HFF-Myc (cell line): ENCODE measurements at places on chromosomes 11 and 22.

- no peak for DNase-seq
Measured at GRCh38 chr22:47144076-47144765, 381.8 kb downstream of the TBC1D22A start.

DNA sequence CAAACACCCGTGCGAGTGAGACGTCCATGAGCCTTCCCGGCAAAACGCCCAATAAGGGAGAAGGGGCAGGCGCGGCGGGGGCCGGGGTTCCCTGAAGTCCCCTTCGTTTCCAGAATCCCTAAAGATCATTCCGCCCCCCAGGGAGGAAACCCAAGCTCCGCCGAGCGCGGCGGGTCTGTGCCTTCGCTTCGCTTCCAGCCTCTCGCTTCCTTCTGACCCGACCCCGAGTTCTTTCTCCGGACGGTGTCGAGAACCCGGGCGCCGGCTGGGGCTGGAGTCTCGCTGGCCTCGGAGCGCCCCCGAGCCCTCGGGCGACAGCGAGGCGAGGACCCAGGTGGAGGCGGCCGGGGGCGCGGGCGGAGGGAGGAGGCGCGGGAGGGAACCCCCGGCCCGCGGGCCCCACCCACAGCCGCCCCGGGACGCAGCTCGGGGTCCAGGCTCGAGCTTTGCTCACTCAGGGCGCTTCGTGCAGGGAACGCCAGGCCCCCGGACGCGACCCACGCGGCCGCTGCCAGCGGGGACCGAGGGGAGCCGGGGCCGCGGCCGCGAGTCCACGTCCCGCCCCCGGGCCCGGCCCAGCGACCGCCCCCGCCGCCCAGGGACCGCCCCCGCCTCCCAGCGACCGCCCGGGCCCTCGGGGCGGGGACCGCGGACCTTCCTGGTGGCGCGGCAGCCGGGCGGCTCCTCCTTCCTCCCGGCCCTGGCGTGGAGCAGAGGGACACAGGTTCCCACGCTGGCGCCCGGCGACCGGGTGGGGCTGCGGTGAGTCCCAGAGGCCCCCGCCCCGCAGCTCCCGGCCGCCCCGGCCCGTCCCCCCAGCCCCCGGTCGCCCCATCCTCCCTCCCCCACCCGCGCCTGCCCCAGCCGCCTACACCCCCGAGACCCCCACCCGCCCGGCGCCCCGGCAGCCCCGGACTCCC lies at the start of gene PGGHG:
Gene PGGHG (plus strand): TSS at position 649 of the 920 bp plus-strand sequence. CDS start 691 bp downstream, outside the sequence.
- no peak for DNase-seq

GRCh38 chr11:134380785-134381184 lies 31.3 kb downstream of the B3GAT1 start:
- DNase-seq: no peak

GRCh38 chr22:30574095-30574981 lies at the start of gene GAL3ST1:
Gene GAL3ST1 (minus strand): TSS chr22:30574665. CDS start chr22:30557392, 17,273 bp downstream.
- no peak for DNase-seq

GRCh38 chr22:42931421-42932196 lies 74.5 kb upstream of the ARFGAP3 start:
- no peak for DNase-seq

GRCh38 chr11:70495351-70496310 lies 97.3 kb downstream of the CTTN start:
- DNase-seq: no peak

DNA sequence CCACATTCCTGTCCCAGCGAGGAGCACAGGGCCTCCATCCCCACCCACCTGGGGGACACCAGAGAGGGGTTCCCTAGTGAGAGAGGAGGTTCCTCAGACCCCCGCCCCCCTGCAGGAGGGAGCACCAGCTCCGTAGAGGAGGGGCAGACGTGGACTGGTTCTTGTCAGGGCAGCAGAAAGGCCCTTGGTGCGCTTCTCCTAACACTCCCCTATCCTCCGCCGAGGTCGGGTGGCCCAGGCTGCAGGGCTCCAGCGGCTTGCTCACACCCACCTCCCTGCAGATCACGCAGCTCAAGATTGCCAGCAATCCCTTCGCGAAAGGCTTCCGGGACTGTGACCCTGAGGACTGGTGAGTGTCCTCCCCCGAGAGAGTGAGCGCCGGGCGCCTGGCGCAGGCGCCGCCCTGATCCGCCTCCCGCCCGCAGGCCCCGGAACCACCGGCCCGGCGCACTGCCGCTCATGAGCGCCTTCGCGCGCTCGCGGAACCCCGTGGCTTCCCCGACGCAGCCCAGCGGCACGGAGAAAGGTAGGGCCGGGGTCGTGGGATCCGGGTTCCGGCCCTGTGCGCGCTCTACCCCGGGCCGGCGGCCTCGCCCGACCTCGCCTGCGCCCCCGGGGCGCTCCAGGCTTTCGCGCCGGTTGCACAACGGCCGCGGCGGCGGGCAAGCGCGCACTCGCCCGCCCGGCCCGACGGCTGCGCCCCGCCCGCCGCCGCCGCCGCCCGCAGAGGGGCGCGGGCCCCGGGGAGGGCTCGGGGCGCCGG lies 5.1 kb downstream of the TBX1 start:
- DNase-seq: no peak

- DNase-seq: no peak
Measured at GRCh38 chr11:76684516-76684915, 14.0 kb upstream of the LRRC32 start.

DNA sequence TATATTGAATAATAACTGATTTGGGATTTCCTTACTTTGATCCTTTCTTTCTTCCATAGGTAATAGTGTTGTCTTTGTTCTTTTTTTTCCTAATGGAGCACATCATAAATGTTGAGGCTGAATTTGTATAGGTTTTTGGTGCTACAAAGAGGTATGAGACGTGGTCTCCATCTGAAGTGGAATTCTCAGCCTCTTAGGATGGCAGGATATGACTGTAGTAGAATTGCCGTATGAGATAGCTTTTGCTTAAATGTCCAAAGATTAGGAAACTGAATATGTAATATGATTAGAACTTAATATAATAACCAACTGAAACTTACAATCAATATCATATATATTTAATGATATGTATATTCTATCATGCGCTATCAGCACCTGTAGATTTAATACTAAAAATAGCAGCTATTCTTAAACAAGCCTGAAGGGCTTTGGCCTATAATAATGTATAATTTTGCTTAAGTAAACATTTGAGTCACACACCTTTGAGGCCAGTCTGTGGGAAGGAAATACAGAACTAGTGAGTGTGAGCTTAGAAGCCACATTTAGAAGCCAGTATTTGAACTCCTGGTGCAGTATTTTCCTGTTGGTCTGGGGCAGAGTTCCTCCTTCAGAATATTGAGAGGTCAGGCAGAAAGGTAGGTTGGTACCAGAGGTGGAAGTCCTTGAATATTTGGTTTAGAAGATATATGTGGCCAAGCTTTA lies 62.6 kb downstream of the SWAP70 start:
- DNase-seq: no peak

DNA sequence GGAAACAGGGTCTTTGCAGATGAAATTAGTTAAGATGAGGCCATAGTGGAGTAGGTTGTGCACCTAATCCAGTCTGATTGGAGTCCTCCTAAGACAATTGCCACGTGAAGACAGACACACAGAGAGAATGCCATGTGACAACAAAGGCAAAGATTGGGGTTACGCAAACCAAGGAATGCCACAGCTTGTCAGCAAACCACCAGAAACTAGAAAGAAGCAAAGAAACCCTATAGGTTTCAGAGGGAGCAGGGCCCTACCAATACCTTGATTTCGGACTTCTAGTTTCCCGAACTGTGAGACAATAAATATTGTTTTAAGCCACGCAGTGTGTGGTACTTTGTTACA lies 8.2 kb upstream of the LAYN start:
- DNase-seq: no peak

DNA sequence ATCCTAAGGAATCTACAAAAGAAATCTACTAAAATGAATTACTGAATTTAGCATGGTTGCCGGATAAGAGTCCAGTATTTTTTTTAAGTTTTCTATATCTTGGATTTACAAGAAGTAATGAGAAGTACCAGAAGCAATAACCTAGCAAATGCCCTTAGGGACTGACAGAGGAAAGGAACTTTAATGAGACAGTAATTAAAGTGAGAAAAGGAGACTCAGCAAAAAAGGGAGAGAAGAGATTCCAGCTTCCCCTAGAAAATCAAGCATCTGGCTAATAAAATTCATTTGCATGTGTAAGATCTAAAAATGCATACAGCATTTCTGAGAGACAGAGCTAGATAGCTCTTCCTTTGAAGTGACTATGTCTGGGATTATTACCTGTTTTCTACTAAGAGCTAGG lies 39.1 kb downstream of the IZUMO1R start:
- no peak for DNase-seq

DNA sequence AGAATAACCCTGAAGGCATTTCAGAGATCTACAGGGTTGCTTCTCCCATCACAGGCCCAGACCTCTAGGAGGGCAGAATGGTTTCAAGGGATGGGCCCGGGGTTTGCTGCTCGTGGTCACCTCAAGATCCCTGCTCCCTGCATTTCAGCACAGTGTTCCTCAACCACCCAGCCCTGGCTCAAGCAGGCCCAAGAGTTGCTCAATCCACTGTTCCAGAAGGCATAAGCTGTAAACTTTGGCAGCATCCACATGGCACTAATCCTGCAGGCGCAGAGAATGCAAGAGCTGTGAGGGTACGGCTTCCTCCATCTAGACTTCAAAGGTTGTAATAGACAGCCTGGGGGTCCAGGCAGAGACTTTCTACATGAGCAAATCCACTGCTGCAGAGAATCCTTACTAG lies 225.0 kb upstream of the UBASH3B start:
- no peak for DNase-seq

DNA sequence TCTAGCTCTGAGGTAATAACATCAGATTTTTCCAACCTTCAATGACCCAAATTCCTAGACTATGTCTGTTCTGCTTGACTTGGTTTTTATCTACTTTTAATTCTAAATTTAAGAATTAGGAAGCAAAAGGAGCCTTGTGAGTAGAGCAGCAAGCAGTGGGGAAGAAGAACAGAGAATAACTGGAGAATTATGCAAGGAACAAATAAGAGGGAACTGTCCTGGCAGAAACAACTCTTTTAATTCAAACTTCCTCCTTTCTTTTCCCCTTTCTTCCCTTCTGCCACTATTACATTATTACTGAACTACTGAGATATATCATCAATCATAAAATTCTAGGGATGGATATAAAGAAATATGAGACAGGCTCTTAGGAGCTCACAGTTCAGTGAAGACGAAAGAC lies 276.1 kb downstream of the SBF2 start:
- no peak for DNase-seq

GRCh38 chr11:44113572-44113971 lies 18.1 kb downstream of the EXT2 start:
- DNase-seq: no peak

- no peak for DNase-seq
Measured at GRCh38 chr11:121644187-121644512, 191.4 kb upstream of the SORL1-AS1 start.

DNA sequence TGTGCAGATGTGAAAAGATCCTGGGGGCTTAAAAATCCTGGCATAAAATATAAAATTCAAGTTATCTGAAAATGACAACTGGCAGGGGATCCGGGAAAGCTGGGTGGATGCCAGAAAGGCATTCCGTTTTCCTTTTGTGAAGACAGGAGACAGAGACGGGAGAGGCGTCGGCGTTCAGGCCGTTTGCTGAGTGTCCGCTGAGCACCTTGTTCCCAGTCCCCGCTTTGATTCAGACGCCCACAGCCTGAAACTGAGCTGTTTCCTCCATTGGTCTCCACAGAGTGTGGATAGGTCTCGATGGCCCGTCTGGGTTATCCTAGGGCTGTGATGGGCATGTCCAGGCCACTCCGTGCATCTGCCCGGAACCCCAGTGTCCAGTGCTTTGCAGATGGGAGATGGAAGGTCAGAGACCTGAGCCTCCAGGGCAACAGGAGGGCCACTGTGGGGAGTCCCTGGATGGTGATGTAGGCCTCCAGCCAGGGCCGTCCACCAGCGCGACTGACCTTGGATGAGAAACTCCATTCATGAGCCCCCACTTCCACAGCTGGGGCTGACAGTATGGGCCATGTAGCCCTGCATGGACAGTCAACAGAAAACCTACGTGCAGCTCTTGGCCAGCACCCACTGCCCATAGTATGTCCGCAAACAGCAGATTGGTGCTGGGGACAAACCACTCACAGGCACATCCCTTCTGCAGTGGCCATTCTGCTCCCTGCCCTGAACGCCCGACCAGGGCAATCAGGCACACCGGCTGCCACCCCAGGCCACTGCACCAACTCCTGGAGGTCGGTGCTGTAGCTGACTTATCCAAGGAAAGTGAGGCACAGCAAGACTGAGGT lies 11.6 kb downstream of the MRGPRF start:
- no peak for DNase-seq

DNA sequence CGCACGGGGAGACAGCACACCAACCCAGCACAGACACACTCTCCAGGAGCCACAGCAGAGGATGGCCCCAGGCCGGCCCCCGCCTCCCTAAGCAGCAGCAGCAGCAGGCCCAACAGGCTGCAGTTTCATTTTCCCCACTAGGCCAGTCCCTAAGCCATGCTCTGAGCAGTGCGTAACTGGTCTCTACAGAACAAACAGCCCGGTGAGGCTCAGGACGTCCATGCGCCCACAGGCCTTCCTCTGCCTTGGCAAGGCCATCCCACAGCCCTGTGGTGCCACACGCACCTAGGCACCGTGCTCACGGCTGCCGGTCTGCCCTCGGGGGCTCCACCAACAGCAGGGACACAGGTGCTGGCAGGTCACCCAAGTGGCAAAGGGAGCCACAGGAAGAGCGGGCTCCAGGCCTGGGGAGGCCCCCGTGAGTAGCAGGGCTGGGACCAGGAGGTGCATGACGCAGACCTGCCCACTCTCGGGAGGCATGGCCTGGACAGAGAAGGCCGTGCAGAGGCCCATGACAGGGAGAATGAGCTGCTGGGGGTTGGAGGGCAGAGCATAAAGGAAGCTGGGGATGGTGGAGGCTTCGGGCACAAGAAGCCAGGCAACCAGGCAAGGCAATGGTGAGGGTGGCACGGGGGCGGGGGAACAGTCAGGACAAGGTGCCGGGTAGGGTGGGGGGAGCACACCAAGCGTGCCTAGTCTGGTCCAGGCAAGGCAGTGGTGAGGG lies 1.4 kb upstream of the MOB2 start:
- no peak for DNase-seq

DNA sequence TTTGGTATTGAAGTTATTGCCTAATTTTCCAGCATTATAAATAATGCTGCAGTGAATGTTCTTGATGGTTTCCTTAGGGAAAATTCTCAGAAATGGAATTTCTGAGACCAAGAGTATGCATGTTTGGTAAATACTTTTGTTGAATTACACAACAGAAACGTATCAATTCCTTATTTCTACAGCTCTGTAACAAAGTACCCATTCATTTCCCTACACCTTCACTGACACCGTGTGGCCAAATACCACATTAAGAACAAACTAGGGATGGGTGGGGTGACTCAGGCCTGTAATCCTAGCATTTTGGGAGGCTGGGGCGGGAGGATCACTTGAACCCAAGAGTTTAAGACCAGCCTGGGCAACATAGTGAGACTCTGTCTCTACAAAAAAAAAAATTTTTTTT lies 21.8 kb downstream of the MCAM start:
- no peak for DNase-seq

- DNase-seq: no peak
Measured at GRCh38 chr11:18495703-18496102, 31.0 kb downstream of the TSG101 start.
